GM20000 (cell line): ENCODE measurements at places on chromosomes 3 and 15.
A peak's percentile ranks its signal among the peaks of the same experiment; 100 is the strongest.

DNA sequence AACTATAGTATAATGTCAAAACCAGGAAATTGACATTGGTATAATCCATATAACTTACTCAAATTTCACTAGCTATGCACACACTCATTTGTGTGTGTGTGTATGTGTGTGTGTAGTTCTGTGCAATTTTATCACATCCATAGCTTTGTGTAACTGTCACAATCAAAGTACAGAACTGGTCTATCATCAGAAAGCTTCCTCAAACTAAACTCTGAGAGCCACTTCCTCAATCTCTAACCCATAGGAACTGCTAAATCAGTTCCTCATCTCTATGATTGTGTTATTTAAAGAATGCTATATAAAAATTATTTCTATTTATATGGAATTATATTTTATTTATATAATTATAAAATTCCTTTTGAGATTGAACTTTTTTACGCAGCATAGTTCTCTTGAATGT is 18.1 kb downstream of the LNP1 start:
- DNase-seq = no peak

GRCh38 chr15:68677996-68678395 is 99.2 kb downstream of the CORO2B start:
- no peak for DNase-seq

DNA sequence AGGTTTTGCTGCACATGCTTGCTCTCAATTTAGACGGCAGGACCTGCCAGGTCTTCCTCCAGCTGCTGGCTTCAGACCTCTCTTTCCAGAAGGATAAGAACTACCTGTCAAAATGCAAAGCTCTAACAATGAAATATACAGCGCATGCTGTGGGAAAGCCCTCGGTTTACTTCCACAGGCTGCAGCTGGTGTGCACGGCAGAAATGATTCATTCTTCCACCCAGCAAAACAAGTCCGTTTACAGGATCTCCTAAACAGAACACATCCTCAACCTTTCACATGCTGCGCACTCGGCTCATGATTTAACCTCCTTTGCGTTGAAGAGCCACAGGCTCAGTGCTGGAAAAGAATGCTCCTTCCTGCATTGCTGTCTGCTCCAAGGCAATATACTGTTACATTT is 92.4 kb upstream of the WNT5A start:
- no peak for DNase-seq

DNA sequence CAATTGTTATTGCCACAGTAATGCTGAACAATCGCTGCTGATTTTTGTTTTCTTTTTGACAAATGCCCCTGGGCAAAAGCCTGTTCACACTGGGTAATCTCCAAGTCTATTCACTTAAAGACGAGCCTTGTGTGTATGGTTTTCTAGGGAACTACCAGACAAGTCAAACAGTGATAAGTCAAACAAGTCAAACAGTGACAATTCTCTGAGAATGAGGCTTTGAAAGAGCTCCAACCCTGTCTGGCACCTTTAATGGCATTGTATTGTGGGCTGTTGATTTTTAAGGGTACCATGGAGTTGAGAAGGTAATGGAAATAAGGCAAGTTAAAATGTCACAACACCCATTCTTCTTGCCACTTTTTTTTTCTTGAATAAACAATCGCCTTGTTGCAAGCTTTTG is 59.4 kb upstream of the TMC3 start:
- DNase-seq = no peak

DNA sequence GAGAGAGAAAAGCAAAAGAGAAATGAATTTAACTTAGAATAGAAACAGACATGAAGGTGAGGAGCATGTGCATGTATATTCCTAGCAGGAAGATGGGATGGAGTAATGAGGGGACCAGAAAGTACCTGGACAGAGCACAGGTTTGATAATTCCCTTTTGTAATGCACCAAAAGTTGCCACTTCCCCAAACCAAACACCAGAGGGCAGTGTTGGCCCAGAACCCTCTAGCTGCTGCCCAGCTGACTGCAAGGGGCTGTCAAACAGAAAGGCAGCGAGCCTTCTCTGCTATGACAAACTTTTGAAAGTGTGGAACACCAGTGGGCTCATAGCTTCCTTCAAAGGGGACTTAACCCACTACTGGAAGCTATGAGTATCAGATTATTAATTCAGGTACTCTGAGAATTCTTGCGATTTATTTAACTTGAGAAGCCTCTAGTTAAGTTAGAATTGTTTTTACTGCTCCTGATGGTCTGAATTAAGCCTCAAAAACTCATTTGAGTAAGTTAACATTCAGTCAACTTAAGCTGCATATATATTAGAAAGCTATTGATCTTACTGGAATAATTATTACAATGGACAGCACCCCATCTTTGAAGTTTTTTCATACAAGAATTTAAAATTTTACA is 234.9 kb downstream of the NEK10 start:
- DNase-seq = peak; percentile 66

GRCh38 chr15:53950572-53950971 is 27.7 kb upstream of the UNC13C start:
- DNase-seq = no peak

GRCh38 chr15:56640127-56640526 is 93.2 kb downstream of the ZNF280D start:
- DNase-seq = no peak

DNA sequence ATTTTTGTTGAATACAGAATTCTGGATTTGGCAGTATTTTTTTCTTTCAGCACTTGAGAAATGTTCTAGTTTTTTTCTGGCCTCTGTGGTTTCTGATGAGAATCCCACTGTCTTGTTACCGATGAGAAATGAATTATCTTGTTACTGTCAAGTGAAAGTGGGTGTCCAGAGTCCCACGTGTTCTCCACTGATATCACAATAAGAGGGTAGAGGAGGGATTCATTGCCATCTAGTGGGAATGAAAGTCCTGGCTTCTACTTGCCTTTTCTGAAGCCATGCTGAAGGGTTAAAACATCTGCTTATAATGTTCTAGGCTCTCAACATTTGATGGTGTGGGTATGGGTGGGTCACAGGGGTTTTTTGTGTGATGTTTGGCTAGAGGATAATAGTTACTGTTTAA is 66.1 kb downstream of the SEC22A start:
- no peak for DNase-seq

DNA sequence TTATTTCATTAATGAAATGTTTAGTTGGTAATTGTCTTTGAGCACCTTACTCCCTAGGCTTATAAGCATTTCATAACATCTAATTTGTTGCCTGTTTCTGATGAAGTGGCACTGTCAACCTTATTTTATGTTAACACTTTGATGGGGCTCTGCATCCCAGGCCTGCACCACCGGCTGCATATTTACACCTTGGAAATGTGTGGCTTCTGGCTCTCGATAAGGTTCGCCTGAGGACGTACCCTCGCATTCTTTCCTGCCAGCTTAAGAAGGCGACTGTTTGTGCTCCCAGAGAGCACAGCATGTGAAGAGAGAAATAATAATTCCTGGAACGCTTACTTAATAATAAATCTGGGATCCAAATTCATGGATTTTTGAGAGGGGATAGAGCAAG is 763.3 kb upstream of the CFAP20DC start:
- DNase-seq = no peak
